ENCODE measurements at places on chromosomes 2 and 18.

- no peak for DNase-seq
Measured at GRCh38 chr18:70397259-70397925, 108.5 kb downstream of the SOCS6 start.

DNA sequence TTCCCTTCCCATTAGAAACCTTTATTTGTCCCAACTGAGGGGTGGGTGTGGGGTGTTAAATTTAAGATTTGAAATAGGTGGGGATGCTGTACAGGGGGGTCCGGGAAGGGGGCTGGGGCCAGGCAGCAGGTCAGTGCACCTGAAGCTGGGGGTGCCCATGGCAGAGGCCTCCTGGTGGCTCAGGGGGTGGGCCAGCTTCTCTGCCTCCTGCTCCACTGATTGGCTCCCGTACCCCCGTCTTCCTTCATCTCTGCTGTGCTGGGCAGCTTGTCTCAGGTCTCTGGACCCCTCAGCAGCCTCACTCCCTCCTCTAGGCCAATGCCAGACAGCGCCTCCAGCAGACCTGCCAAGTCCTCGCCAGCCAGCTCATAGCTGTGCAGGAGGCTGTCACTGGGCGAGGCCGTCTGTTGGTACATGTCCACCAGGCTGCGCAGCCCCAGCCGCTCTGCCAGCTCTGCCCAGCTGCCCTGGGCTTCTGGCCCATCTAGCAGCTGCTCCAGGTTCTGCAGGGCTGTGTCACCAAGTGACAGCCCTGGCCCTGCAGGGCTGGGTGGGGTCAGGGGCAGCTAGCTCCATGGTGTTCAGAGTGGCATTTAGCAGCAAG lies 2.0 kb upstream of the ANKRD62 start:
- no peak for DNase-seq

GRCh38 chr2:223956300-223956699 lies 963 bp upstream of the MRPL44 start:
- no peak for DNase-seq

GRCh38 chr2:10863837-10864236 lies 47.9 kb upstream of the KCNF1 start:
- no peak for DNase-seq

DNA sequence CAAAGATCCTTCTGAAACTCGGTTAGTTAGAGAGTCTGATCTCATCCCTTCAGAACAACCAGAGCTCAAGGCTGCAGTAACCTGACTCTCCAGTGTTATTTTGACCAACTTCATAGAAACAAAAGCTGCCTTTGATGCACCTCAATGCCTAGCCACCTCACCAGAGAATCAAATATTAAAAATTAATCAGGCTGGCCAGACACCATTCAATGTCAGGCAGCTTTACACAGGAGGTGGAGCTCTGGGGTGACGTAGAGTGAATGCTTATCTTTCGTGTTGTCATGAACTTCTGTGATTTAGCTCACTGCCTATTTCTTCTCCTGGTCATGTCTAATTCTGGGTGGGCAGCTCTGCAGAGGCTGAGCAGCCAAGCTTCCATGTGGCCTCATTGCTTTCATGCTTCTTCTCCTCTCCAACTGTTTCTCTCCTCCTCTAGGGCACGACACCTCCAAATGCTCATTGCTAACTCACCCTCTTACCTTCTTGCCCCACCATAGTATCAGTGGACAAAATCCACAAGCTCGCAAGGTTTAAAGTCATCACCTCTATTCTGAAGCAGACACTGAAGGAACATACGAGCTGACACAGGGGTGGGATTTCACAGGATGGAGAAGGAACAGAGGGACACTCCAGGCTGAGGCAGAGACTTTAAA lies 39.4 kb downstream of the AAK1 start:
- DNase-seq: no peak

DNA sequence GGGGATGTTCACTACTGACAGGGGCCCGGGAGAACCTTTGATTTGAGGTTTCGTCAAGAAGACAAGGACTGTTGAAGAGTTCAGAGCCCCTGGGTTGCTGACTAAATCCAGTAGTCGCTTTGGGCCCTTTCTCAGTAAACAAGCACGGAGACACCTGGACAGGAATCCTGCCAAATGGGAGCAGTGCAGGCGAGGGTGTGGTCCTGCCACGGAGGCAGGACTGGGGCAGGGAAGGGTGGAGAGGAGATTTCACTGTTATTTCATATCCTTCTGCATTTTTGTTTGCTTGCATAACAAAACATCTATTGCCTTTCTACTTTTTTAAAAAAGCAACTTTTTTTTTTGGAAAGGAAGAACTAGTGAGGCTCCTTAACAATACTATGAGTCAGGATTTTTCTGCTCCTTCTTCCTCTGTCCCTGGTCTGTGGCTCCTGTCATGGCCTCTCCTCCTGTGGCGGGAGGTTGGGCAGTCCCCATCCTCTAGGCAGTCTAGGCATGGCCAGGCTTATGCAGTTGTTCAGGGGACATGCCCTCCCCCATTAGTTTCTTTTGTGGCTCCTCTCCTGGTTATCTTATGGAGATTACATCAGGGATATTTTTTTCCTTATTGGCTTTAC lies 57.7 kb downstream of the ARHGEF4 start:
- DNase-seq: no peak

Data from 8988T (cell line).